ENCODE measurements at places on chromosomes 2 and 18.

DNA sequence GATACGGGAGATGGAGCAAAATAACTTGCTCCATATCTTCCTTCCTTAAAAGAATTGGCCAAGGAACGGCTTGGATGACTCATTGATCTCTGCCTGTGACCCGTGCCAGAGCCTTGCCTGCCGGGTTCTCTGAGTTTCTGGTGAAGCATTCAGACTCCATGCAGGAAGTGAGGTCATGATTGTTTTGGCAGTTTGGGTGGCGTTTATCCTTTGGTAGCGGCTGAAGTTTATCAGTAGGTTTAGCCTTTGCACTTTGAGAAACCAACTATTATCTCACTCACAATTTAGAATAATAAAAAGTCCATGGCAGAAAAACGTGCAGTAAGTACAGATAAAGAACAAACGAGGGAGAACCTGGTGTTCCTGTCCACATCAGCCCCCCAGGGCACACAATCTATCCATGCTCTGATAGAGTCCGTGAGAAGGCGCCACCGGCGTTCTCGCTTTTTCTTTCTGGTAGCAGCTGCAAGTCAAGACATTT lies 15.0 kb upstream of the CTAGE1 start:
- no peak for DNase-seq

- DNase-seq: no peak
Observed at GRCh38 chr2:105411720-105412407, 13.0 kb upstream of the FHL2 start.

GRCh38 chr2:46002507-46002883 lies 294.7 kb upstream of the EPAS1 start:
- no peak for DNase-seq

DNA sequence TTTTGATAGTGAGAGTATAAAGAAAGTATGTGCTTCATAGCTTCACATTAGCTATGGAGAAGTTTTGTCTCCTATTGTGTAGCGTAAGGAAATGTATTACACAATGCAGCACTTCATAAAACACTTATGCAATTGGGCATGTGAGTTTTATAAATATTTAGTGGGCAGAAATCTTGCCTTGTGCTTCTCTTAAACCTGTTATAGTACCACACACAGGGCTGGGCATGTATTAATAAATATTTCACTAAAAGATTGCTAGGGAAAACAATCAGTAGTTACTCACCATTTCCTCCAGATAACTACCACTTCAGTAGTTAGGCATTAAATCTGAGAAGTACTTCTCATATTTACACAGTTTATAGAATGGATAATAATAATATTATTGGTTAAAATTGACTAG lies 1080.8 kb upstream of the PIK3C3 start:
- no peak for DNase-seq

DNA sequence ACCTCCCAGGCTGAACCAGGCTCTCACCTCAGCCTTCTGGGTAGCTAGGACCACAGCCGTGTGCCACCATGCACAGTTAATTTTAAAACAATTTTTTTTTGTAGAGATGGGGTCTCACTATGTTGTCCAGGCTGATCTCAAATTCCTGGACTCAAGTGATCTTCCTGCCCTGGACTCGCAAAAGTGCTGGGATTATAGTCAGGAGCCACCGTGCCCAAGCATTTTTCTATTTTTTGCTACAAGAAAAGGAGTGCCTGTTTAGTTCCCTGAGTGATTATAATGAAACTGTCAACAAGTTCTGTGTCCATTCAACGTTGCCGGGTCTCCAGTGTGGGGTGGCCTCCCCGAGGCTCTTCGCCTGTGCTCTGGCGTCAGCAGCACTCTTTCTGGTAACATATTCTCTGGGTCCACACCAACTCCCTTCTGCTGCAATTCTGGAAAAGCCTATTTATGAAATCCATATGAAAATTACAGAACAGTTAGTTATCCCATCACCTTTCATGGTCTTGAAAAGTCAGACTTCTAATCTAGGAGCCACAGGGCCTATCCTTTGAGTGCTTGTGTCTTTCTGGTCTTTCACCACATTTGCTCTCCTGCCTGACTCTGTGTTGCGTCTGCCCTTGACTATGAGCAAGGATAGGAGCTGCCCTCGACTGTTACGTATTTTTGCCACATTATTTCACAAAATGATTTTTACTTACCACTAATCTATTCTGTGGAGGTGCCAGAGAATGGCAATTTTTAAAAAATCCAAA lies 172.7 kb downstream of the SOCS6 start:
- no peak for DNase-seq

DNA sequence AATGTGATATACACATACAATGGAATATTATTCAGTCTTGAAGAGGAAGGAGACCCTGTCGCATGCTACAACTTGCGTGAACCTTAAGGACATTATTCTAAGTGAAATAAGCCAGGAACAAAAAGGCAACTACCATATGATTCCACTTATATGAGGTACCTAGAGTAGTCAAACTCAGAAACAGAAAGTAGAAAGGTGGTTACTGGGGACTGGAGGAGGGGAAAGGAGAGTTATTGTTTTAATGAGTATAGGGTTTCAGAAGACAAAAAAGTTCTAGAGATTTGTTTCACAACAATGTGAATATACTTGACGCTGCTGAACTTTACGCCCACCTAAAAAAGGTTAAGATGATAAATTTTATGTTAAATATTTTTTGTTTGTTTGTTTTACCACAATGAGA lies 47.0 kb downstream of the CXCR4 start:
- DNase-seq: no peak

GRCh38 chr2:186721956-186722355 lies 28.1 kb downstream of the FAM171B start:
- no peak for DNase-seq

DNA sequence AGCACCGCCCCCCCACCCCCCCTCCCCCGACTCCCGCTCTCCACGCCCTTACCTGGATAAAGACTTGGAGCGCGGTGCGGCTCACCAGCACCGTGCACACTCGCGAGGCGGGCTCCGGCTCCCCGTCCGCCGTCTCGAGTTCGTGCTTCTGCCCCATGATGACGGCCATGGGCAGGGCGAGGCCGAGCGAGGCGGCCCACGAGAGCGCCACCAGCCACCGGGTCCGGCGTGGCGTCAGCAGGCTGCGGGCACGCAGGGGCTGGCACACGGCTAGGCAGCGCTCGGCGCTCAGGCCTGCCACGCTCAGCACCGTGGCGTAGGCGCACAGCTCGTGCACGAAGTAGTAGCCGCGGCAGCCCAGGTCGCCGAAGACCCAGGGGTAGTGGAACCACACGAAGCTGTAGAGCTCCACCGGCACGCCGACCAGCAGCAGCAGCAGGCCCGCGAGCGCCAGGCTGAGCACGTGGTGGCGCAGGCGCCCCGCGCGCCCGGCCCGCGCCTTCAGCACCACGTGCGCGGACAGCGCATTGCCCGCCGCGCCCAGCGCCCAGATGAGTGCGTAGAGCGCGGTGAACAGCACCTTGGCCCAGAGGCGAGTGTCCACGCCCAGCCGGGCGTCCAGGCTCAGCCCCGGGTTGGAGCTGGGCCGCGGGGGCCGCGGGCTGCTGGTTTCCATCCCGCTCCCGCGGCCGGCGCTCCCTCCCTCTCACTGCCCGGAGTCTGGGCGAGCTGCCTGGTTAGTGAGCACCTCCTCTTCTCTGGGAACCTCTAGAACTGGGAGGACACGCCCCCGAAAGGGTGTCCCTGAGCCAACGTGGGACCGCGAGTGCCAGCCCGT lies at the start of gene NTSR2:
Gene NTSR2 (minus strand): TSS at position 742 of the 838 bp plus-strand sequence. CDS start 66 bp downstream, at position 676.
- DNase-seq: no peak

- DNase-seq: no peak
Observed at GRCh38 chr2:1054399-1054798, 103.8 kb downstream of the SNTG2 start.

- DNase-seq: no peak
Observed at GRCh38 chr2:114068438-114068837, 178.5 kb downstream of the ACTR3 start.

GRCh38 chr2:39512941-39513340 lies 75.9 kb upstream of the MAP4K3 start:
- no peak for DNase-seq

DNA sequence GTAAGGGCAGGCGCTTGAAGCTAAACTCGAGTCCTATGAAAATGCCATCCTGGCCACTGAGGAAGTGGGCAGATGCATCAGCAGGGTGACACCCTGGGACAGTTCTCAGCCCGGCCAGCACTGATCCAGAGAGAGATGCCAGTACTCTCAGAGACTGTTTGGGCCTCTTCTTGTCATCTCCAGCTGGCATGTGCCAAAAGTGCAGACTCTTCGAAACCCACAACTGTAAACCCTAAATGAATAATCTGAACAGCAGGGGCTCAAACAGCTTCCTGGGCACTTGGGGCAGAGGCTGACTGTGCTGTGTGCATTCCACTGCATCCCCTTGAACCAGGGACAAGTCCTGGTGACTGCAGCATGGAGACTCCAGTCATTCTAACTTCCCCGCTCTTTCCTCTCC lies 204.2 kb upstream of the SMAD2 start:
- no peak for DNase-seq

- no peak for DNase-seq
Observed at GRCh38 chr2:239955989-239956817, 68.9 kb downstream of the NDUFA10 start.

DNA sequence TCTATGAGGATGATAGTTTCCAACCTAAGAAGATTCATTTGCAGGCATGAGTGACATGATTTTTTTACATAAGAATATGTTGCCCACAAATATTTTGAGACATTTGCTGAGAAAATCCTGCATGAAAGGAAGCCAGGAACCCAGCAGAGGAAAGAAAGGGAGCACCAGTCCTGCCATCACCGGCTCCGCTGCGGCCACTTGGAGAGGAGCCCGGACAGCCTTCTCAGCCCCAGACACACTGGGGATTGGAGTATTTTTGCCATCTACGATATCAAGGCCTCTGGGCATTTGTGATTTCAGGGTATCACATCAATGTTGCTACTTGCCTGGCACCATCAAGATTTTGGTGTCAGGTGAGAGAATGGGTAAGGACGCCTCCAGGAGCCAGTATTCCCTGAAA lies 228.3 kb downstream of the PTGR3 start:
- no peak for DNase-seq

DNA sequence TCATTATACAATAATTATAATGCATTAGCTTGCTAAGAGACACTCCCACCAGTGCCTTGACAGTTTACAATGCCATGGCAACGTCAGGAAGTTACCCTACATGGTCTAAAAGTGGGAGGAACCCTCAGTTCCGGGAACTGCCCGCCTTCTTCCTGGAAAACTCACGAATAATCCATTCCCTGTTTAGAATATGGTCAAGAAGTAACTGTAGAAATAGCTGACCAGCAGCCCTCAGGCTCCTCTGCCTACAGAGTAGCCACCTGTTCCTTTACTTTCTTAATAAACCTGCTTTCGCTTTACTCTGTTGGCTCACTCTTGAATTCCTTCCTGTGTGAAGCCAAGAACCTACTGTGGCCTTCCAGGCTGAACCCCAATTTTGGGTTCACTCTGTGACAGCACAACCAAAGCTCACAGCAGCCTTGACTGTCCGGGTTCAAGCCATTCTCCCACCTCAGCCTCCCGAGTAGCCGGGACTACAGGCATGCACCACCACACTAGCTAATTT lies 20.0 kb upstream of the PTPN2 start:
- DNase-seq: peak; percentile 85

DNA sequence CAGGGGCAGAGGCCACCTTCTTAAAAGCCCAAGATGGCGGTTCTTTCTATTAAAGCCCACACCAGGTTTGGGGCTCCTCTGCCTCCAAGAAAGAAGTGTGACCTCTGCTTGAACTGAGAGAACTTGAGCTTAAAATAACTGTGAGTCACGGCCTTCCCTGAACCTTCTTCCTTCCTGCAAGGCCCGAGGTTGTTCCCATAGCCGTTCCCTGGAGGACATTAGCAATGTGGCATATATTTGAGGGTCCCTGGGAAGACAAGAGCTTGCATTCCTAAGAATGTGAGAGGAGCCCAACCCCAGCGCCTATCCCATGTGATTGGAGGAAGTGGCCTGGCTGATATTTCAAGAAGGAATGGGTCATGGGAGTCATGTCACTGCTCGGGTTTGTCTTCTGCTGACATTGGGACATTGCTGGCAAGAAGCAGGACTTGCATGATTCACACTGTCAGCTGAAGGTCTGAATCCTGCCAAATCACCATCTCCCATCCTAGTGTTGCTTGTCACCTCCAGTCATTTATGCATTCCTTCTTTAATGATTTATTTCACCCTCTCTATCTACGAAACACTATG lies 168.1 kb downstream of the TRIB2 start:
- no peak for DNase-seq

- DNase-seq: no peak
Observed at GRCh38 chr18:50842846-50843245, 23.0 kb upstream of the MRO start.

DNA sequence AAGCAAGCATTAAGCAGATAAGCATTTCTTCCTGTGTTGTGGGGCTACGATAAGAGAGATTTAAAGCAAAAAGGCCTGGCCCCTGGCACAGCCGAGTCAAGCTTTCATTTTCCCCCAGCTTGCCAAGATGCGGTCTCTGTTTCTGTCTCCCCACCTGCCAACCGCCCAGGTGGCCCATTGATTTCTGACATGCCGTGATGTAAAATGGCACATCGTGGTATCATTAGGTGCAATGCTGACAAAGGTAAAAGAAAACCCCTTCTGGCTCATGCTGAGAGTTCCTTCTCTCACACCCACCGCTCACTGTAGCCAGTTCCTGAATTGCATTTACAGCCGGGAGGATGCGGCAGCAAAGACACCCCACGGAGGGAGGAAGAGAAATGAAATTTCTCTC lies 62.8 kb downstream of the BOD1L2 start:
- no peak for DNase-seq

- no peak for DNase-seq
Observed at GRCh38 chr18:13136904-13137669, 81.5 kb upstream of the LDLRAD4 start.

- DNase-seq: no peak
Observed at GRCh38 chr2:9102861-9103662, 99.6 kb upstream of the MBOAT2 start.

- DNase-seq: no peak
Observed at GRCh38 chr18:47870605-47871004, 59.9 kb downstream of the SMAD2 start.

DNA sequence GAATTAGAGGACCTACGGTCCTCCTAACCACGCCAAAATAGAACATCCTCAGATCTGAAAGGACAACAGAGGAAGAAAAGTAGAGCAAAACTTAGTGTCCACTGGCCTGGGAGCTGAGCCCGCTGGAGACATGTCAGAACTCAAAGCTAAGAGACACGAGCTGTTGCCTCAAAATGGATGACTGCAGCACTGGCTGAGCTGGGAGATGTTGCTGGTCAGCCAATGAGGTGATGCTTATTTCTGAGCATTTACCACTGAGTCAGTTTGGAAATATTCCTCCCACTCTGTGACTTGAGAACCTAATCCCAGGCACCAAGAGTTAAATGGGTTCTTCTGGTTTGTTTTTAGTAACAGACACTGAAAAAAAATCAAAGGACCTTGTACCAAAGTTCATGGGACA lies 32.6 kb downstream of the FBXO15 start:
- DNase-seq: no peak

DNA sequence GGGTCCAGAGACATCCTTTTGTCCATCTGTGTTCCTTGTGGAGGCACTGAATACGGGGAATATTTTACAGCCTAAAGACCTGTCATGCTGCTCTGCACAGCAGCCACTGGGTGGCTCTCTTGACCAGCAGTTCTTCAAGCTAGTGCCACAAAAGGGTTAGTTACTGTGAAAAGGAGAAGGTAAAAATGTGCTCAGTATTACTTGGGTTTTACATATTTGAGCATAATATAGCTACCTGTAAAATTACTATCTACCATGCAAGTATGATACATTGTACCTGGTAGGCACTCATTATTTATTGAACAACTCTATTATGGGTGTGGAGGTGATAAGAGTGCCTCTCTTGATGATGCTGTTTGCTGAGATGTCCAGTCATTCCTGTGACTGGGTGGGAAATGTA lies 23.6 kb downstream of the FZD5 start:
- no peak for DNase-seq
